ENCODE measurements at places on chromosomes 2 and 18.

GRCh38 chr2:239318790-239319661 is 81.8 kb downstream of the HDAC4 start:
- H3K4me1 ChIP-seq = peaks cover 68% of the 10 kb centered on the region
- no peak for DNase-seq
- peak overlapping the region; percentile 85 for H3K27ac ChIP-seq
- H3K4me3 ChIP-seq = no peak overlapping the region

DNA sequence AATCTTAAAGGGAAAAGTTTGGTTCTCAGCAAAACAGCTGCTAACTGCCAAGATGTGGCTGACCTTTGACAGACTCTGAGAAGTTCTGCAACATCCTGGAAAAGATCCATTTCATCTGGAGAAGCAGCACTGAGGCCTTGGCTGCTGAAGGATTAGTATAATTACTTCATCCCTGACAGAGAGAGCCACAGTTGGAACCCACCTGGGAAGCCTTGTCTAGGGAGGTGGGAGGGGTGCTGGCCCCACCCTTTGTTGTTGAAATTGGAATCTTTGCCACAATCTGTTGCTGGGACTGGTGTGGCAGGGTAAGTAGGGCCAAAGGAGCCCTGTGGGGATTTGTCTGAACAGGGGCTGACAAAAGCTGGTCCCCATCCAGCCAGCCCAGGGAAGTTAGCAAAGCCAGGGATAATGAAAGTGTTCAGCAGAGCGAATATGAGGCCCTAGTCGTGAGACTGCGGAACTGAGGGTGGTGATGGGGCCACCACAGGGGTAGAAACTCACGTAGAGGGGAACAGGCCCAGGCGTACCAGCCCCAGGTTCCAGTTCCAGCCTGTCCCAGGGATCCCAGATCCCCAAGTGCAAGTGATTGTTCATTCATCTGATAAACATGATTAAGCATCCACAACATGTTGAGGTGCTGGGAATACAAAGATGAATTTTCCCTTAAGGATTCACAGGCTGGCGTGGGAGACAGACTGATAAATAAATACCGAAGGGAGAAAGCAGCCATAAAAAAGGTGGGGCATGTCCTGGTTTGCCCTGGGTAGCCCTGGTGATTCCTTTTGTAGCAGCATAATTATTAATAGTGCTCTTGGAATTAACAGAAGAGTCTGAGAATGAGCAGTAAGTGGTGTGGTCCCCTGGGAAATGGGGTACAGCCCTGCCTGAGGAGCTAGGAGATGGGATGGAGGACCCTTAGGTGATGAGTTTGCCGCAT is 60.0 kb downstream of the MYO1B start:
- H3K4me1 ChIP-seq = peaks cover 3% of the 10 kb centered on the region
- DNase-seq = no peak
- no peak overlapping the region for H3K4me3 ChIP-seq
- H3K27ac ChIP-seq = no peak overlapping the region

GRCh38 chr18:3061581-3062312 is 48.8 kb upstream of the LPIN2 start:
- no peak overlapping the region for H3K27ac ChIP-seq
- no peaks in the 10 kb centered on the region for H3K36me3 ChIP-seq
- no peak for DNase-seq
- peaks cover 39% of the 10 kb centered on the region for H3K4me1 ChIP-seq
- H3K27me3 ChIP-seq = no peaks in the 10 kb centered on the region

GRCh38 chr2:200223205-200223784 is 83.2 kb upstream of the SPATS2L start:
- no peak for DNase-seq
- no peaks in the 10 kb centered on the region for H3K27me3 ChIP-seq
- H3K4me3 ChIP-seq = no peak overlapping the region
- peaks cover 12% of the 10 kb centered on the region for H3K4me1 ChIP-seq
- no peak overlapping the region for H3K27ac ChIP-seq

- H3K36me3 ChIP-seq = peaks cover 8% of the 10 kb centered on the region
- no peak for DNase-seq
- peaks cover 7% of the 10 kb centered on the region for H3K4me1 ChIP-seq
- no peaks in the 10 kb centered on the region for H3K27me3 ChIP-seq
Measured at GRCh38 chr2:204715361-204715760, 170.1 kb downstream of the PARD3B start.

GRCh38 chr2:227415538-227416424 is 28.0 kb upstream of the SCYGR1 start:
- no peaks in the 10 kb centered on the region for H3K27me3 ChIP-seq
- H3K4me3 ChIP-seq = no peak overlapping the region
- peaks cover 12% of the 10 kb centered on the region for H3K4me1 ChIP-seq
- H3K27ac ChIP-seq = peak overlapping the region; percentile 91
- DNase-seq = no peak

GRCh38 chr2:212494418-212495020 is 44.1 kb downstream of the ERBB4 start:
- DNase-seq = no peak
- no peaks in the 10 kb centered on the region for H3K27me3 ChIP-seq
- no peaks in the 10 kb centered on the region for H3K36me3 ChIP-seq
- no peak overlapping the region for H3K4me3 ChIP-seq

- no peak overlapping the region for H3K27ac ChIP-seq
- no peaks in the 10 kb centered on the region for H3K27me3 ChIP-seq
- H3K4me1 ChIP-seq = peaks cover 7% of the 10 kb centered on the region
- H3K36me3 ChIP-seq = no peaks in the 10 kb centered on the region
Measured at GRCh38 chr18:66761166-66761565, 157.3 kb upstream of the CDH19 start.

DNA sequence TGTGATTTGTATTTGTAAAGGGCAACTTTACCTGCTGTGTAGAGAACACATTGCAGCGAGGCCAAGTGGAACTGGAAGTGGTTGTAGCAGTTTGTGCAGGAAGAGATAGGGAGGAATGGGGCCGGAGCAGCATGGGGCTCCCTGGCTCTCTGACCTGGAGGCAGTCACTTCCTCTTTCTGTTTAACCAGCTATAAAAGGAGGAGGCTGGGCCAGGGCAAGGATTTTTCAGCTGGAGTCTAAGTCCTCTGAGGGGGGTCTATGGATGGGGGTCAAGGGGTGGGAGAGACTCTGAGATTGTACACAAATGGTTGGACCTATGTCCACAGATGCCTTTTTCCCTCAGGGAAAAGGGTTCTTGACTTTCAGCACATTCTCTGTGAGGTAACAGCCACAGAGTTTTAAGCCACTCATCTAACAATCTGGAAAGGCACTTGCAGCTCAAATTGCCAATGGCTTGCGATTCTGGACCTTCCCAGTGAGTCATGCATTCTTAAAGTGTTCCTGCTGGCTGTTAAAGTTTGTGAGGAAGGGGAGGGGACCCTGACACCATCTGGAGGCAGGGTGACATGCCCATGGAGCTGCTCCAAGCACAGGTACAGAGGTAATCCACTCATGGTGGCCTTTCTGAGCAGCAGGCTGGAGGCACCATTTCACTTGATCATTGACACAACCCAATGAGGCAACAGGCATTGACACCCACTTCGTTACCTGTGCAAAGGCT is 347.0 kb downstream of the CYRIA start:
- peaks cover 58% of the 10 kb centered on the region for H3K4me1 ChIP-seq
- H3K36me3 ChIP-seq = no peaks in the 10 kb centered on the region
- DNase-seq = no peak
- no peaks in the 10 kb centered on the region for H3K27me3 ChIP-seq
- H3K4me3 ChIP-seq = no peak overlapping the region
- H3K27ac ChIP-seq = peak overlapping the region; percentile 97
